ENCODE measurements at places on chromosomes 11 and 22.

GRCh38 chr22:45468872-45469271 is 33.8 kb upstream of the FBLN1 start:
- no peak for DNase-seq

- DNase-seq: no peak
These were observed 802 bp downstream of the ATG2A start for GRCh38 chr11:64916040-64916774.

- DNase-seq: no peak
These were observed 65.6 kb upstream of the SHISAL1 start for GRCh38 chr22:44378380-44378779.

DNA sequence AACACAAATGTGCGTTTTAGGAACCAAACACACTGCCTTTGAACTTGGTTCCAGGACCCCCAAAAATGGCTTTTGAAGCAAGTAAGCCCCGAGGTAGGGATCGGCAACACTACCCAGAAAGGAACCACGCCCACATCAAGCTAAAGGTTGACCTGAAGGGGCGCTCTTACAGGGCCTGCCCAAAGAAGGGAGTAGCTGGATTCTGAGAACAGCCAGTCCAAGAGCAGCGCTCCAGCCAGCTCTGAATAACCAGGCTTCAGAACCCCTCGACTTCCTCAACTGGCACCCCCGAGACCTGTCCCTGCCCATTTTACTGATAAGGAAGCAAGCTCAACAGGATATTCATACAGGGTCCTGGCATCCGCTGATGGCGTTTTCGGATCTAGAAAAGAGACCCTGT is 18.9 kb upstream of the MOB2 start:
- no peak for DNase-seq

GRCh38 chr22:40407831-40408717 is 37.7 kb downstream of the SGSM3 start:
- no peak for DNase-seq

DNA sequence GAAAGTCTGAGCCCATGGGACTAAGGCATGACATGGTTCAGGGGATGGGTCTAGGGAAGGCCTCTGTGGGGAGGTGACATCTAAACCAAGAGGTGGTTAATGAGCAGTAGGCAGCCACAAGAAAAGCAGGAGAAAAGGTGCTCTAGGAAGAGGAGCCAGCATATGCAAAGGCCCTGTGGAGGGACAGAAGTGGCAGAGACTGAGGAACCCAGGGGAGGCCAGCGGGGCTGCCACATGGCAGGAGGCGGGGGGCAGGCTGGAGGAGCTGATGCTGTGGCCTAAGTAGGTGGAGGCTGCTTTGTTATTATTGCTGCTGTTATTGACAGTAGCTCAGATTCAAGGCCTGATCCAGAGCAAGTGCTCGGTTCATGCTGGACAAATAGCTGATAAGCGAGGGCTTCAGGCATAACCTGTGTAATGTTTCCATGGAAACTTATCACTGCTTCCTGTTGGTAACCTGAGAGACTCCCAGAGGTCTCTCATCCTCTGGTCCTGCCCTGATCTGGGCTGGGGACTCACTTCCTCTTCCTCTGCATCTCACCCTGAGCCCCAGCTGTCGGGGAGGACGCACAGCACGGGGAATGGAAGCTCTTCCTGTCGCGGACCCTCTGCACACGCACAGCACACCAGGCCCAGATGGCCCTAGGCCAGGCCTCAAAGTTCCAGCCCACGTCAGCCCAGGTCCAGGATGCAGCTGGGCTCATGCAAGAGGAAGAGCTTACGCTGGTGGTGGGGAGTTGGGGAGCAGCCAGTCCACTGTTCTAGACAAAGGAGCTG is 75.2 kb upstream of the TP53I11 start:
- DNase-seq: no peak

DNA sequence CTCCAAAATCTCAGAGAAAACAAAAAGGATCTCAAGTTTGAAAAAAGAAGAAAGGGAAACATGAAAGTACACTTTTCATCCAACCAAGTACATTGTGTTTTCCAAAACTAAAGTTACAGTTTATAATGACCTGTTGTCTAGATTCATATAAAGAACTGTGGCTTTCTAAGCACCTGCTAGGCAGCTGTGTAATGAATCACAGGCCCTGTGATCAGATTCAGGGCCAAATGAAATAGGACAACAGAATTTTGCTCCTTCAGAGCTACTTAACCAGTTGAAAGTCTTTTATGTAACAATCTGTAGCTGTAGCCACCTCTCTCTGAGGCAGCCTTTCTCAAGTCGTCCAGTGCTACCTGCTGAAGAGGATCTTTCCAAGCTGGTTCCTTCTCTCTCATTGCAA is 960.0 kb upstream of the RAG2 start:
- no peak for DNase-seq

DNA sequence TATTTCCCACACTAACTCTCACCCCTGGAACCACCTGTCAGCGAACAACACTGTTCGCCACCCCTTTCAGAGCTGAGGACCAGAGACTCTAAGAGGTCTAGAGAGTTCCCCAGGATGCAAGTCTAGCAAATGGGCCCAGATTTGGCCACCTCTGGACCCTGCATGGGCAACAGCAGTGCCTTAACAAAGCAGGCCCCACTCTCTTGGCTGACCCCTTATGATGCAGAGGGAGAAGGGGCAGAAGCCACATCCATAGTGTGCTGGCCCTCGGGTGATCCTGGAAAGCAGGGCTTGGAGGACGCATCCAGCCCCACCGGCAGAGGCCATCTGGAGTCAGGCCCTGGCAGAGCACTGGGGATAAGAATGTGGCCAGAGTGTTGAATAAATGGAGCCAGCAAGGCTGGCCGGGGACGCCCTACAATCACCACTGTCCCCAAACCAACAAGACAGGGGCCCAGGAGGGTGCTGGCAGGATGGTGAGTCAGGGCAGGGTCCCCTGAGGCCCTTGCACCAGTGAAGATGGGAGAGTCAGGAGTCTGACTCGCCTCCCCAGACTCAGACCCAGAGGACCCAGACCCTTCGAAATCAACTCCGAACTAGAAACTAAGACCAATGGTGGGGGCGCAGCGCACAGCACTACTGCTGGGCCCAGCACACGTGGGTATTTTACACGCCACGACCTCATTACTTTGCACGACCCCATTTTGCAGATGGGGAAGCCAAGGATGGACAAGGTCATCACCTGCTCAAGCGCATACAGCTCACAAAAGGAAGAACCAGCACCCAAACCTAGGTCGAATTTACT is 6.5 kb downstream of the CSNK1E start:
- no peak for DNase-seq

DNA sequence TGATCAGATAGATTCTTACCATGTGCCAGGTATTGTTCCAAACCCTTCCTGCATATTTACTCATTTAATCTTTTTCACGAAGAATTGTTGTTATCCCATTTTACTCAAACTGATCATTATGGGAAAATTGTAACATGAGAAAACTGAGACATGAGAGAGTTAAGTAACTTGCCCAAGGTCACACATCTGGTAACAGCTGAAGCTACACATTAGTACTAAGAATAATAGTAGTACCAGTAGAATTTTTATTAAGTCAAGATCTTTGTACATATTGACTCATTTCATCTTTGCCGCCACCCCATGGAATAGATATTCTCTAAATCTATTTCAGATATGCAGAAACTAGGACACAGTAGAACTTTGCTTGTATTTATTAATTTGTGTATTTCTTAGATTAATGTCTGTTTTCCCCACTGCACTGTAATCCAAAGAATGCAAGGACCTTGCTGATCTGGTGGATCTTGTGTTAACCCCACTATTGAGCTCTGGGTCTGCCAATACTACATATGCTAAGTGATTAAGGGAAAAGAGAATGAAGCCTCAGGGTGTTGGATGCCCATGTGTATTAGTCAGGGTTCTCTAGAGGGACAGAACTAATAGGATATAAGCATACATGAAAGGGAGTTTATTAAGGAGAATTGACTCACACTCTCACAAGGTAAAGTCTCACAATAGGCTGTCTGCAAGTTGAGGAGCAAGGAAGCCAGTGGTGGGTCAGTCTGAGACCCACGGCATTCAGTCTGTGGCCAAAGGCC is 72.8 kb downstream of the PARVA start:
- DNase-seq: no peak

DNA sequence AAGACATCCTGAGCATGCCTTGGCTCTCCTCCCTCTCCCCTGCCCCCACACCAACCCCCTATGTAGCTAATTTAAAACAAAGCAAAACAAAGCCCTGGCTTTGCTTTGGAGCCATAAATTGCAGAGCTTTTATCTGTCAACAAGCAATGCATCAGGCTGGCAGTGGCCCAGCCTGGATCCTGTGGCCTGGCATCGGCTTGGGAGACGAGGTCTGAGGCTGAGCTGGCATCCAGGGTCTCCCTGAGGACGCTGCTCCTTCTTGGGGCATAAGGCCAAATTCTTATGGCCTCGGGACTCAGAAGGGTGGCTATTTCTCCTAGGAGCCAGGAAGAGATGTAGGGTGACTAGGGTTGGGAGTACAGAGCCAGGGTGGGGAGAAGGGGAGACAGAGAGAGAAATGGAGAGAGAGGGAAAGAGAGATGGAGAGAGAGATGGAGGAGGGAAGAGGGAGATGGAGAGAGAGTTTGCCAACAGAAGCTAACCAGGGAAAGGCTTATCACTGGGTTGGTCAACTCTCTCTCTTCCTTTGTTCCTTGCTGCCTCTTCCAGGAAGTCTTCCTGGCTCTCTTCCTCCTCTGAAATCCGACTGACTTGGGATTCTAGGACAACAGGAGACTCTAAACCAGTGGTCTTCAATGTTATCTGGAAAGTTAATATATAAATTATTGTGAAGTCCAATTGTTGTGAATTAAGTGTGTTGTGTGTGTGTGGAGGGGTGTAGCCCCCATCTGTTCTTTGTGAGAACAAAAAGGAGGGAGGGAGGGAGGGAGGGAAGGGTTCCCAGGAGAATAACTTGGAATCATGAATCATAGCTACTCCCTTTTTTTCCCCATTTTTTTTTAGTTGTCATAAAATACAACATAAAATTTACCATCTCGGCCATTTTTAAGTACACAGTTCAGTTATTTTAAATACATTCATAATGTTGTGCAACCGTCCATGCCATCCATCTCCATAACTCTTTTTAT is 29.1 kb downstream of the TSPAN18 start:
- DNase-seq: no peak

- no peak for DNase-seq
These were observed 245.5 kb downstream of the BRD1 start for GRCh38 chr22:49582181-49582580.

DNA sequence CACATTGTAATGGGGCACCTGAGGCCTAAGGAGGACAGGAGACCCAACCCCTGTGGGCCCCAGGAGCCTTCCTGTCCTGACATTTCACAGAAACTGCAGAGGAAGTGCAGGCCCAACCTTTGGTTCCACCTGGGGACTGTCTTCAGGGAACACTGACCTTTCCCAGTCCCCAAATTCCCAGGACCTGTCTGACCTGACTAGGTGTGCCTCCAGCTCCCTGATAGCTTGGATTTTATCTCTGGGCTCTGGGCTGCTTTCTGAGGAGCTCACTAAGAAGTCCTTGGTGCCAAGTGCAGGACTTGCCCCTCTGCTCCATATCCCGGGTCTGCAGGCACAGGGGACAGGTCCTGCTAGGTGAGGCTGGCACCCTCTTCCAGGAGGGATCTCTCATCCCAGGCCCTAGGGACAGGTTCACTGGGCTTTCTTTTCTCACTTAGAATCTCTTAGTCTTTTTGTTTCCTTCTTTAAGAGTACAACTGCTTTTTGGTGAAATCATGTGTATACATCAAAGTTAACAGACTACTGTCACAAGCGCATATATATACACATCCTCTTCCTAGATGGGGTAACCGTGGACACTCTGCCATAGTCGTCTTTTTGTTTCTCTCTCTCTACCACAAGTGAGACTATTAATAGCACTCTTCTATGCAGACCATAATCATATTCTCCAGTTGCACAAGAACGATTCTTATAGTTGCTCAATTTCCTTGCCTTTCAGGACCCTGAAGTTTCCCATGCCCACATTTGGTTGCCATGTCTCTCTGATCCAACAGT is 72.0 kb upstream of the IGLL5 start:
- DNase-seq: no peak

DNA sequence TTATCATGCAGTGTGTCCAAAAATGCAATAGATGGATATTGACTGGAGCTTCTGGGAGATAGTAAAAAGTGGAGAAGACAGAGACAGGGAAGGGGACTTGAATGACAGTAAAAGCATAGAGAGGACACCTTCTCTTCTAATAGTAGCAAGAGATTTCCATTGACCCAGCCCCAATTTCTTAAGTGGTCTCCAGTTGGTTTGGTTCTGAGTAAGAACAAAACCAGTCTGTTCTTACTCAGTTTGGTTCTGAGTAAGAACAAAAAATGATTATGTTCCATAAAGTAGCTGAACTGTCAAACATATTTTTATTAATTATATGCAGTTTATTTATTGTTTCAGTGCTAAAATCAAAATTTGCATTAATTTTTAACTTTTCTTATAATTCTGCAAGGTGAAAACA is 316.8 kb upstream of the MPPED2 start:
- DNase-seq: no peak

All from SK-N-MC (cell line).